ENCODE measurements at places on chromosomes 5 and 9.

DNA sequence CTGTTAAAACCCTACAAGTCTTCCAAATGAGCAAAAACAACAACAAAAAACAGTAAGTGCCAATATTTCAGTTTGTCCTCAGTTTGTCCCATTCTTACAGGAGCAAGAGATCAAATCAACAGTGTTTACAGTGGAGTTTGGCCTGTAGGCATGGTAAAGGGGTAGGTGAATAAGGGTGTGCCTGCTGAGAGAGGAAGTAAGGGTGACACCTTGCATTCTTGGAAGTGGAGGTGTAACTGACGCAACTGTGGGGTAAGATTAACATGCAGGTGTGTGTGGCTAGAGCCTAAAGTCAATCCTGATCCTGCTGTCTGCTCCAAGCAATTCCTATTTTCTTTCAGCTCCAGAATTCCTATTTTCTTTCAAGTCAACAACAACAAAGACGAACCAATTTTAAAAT, 43.4 kb downstream of the PFDN1 start:
- DNase-seq, result no peak

- no peak for DNase-seq
Measured at GRCh38 chr9:88044200-88044599, 69.9 kb upstream of the CDK20 start.

DNA sequence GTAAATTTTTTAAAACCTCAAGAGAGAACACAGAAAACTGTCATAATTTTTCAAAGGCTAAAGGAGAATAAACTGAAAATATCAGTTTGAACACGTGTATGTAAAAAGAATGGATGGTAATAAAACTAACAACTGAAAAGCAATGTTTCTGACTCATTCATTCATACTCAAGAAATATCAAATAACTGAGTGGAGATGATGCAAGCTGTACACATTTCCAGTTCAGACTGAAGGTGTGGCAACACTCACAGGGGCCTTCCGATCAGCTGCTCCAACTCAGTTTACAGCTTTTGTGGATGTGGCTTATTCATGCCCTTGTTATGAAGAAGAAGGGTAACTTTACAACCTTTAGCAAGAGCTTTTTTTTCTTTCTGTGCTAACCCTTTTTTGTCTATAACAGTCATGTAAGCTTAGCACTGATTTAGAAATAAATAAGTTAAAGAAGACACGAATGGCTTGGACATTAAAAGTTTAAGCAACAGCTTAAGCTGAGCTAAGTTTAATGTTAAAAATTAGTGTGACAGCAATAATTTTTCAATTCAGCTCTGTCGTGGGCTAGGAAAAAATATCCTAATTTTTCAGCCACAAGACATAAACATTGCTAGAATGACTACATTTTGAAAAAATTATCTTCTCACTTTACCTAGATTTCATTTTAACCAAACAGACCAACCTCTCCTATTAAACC, 453.5 kb downstream of the RAB3C start:
- DNase-seq, result no peak

GRCh38 chr5:74192606-74193299, 447.8 kb downstream of the ENC1 start:
- DNase-seq, result no peak

- no peak for DNase-seq
Measured at GRCh38 chr5:111930905-111931461, 174.0 kb upstream of the NREP start.

All from H9 (cell line).